ENCODE measurements at places on chromosomes 13 and 19.

DNA sequence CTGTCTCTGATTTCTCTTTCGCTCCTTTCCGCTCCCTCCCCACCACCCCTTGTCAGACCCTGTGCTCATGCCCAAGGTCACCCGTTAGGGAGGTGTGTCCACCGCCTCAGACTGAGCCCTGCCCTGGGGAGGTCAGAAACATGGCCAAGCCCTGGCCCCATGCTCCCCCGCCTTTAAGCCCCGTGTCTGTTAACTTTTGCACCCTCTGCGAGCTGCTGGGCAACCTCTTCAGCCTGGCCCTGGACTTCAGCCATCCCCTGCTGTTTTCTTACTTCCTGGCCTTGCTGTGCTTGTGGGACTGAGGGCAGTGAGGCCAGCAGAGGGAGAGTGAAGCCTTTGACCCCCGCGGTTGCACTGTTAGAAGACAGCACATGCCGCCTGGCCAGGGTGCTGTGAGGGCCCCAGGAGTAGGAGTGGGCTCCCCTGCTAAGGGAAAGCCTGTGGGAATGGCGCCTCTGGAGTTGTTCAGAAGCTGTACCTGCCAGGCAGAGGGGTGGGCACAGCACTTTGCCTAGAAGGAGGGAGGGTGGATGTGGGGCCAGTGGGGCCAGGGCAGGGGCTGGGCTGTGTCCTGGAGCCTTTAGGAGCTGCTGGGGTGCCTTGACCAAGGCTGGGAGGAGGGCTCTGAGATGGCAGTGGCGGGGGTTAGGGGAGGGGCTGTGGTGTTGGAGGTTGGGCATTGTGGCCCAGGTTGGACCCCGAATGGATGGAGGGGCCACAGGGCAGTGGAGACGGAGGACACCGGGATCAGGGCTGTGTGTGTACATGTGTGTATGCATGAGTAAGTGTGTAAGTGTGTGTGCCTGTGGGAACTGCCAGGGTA, 7.9 kb downstream of the UPF1 start:
- DNase-seq = peak; percentile 40

- no peak for DNase-seq
Observed at GRCh38 chr19:33470686-33471085, 50.9 kb downstream of the PEPD start.

DNA sequence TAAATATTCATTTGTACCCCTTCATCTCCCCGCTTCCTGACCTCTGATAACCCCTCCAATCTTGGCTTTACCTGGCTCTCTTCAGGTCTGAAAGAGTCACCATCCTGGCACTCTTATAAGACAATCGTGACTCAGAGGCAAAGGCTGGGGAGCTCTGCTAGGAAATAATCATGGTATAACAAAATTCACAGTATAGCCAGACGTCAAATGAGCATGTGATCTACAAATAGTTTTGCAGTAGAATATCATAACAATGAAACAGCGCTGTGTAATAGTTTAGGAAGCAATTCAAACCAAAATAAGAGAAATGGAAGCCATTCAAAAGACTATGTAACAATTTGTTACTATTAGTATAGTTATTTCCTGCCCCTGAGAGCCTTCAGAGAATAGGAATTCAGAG, 34.2 kb downstream of the RXFP2 start:
- DNase-seq = no peak

GRCh38 chr19:52923778-52924593, 758 bp upstream of the ZNF888 start:
- DNase-seq = peak; percentile 73

DNA sequence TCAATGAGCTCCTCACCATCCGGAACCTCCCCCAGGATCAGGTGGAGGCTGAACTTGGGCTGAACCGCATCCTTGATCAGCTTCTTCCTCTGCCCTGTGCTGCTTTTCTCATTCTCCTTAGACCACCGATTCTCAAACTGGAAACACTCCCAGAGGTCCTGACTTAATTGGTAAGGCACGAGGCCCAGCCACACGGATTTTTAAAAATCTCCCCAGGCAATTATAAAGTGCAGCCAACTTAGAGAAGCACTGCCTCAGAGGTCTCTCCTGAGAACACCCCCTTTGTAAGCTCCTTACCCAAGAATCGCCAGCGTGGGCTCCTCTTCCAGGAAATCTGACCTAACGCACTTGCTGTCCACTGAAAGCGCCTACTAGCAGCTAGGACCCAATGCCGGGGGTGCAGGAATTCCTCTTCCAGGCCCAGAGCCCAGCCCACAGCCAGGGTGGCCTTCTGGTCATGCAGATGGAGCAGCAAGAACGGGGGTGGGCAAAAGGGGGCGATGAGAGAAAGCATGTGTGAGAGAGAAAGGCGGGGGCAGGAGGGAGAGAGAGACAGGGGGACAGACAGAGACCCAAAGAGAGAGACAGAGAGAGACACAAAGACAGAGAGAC, 66.9 kb upstream of the CACNA1A start:
- no peak for DNase-seq

- peak; percentile 31 for DNase-seq
Observed at GRCh38 chr13:86003029-86003428, 203.8 kb upstream of the SLITRK6 start.

DNA sequence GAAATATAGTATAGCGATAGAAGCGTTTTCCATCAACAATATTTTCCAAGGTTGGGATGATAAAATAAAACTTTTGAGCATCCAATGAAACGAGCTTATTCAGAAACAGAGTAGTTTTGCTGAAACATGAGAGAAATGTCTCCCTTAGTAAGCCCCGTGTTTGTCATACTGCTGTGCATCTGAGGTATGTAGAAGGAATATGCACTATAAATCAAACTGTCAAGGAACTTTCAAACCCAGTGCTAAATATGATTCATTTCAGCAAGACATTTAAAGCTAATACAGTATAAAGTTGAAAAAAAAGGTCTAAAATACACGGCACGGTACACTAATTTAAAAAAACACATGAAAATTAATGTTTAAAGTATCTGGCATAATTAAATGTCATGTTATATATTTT, 546.2 kb downstream of the SLITRK5 start:
- DNase-seq = peak; percentile 65

GRCh38 chr13:110528371-110528770, 33.2 kb downstream of the RAB20 start:
- no peak for DNase-seq

GRCh38 chr13:114185182-114185971, 6.3 kb downstream of the CFAP97D2 start:
- no peak for DNase-seq

GRCh38 chr19:2050349-2050990, 574 bp downstream of the MKNK2 start:
- DNase-seq = no peak

- no peak for DNase-seq
Observed at GRCh38 chr19:5814123-5814851, 9.4 kb downstream of the NRTN start.

- DNase-seq = no peak
Observed at GRCh38 chr13:57982782-57983181, 351.2 kb downstream of the PCDH17 start.

DNA sequence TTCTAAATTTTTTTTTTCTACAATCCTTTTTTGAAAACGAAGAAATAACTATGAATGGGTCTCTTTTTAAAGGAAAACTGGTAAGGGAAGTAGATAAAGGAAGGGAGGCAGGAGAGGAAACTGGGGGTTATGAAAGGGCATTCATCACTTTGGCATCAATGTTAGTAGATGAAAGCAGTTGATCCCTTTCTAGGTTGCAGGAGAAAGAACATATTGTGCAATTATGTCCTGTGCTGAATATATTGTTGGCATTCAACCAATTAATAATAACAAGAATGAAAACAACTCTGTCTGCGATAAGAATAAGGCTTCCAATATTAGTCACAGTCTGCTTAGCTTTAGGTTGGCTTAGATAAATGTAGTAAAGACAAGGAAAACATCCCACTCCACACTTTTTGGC, 796.8 kb upstream of the KLHL1 start:
- no peak for DNase-seq

DNA sequence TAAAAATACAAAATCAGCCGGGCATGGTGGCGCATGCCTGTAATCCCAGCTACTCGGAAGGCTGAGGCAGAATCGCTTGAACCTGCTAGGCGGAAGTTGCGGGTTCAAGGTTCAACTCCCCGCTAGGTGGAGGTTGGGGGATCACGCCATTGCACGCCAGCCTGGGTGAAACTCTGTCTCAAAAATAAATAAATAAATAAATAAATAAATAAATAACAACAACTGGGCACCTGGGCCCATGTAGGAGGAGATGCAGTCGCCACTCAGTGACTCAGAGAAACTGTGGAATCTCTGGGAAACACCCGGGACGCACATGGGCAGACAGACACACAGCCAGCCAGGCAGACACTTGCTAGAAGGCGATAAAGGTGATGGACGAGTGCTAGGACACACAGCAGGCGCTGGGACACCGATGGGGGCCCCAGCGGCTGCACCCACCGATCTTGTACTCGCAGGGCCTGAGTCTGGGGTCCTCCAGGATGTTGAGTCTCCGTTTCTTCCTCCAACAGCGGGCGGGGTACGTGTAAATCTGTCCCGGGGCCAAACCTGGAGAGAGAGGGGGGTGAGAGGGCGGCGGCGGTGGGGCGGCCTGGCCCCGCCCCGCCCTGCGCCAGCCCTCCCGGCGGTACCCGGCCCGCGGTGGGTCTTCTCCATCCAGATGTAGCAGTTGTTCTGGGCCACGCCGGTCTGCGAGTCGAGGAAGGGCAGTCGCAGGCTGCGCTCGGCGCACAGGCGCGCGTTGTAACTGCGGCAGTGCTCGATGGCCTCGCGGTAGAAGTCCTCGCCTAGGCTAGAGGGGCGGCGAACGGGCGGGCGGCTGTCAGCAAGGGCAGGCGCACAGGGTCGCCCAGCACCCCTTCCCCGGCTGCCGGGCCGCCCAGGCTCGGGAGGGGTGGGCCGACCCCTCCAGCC, 1.8 kb downstream of the DPF1 start:
- DNase-seq = peak; percentile 47

GRCh38 chr19:10929402-10929794, 787 bp downstream of the TIMM29 start:
- DNase-seq = no peak

DNA sequence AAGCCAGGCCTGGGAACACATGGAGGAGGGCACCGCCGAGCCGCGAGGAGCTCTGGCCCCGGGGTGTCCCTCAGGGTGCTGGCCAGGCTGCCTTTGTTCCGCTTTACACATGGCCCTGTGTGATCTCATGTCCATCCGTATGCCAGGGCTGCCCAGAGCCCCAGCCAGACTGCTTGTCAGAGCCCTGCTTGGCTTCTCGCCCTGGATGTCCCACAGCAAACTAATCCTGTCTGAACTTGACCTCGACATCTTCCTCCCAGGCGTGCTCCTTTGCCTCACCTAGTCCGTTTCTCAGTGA, 14.3 kb downstream of the BCKDHA start:
- DNase-seq = no peak

- DNase-seq = no peak
Observed at GRCh38 chr13:78598116-78598781, 5.1 kb downstream of the POU4F1 start.

DNA sequence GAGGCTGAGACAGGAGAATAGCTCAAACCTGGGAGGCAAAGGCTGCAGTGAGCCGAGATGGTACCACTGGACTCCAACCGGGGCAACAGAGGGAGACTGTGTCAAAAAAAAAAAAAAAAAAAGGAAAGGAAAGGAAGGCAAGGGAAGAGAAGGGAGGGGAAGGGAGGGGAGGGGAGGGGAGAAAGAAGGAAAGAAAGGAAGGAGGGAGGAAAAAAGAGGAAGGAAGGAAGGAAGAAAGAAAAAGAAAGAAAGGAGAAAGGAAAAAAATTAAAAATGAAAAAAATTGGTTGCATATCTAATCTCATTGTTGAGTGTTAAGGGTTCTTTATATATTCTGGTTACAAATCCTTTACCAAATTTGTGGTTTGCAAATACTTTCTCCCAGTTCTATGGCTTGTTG, 45.7 kb downstream of the ACSBG2 start:
- no peak for DNase-seq

GRCh38 chr13:85661675-85662074, 137.5 kb downstream of the SLITRK6 start:
- DNase-seq = no peak

DNA sequence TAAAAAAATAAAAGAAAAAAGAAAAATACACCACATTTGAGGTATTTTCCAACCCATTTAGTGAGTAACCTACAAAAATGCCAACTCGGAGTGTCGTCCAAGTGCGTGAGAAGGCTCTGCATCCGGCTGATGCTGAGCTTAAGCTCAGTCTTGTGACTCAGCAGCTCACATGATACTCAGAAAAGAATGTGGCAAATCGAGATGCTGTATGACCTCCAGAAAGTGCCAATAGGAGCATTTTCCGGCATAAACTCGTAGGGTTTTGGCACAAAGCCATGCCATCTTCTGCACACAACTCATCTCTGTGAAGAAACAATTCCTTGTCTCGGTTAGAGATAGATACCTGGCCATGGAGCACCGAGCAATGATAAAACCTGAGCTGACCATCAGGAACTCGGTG, 58.5 kb downstream of the TRPM4 start:
- DNase-seq = peak; percentile 67

DNA sequence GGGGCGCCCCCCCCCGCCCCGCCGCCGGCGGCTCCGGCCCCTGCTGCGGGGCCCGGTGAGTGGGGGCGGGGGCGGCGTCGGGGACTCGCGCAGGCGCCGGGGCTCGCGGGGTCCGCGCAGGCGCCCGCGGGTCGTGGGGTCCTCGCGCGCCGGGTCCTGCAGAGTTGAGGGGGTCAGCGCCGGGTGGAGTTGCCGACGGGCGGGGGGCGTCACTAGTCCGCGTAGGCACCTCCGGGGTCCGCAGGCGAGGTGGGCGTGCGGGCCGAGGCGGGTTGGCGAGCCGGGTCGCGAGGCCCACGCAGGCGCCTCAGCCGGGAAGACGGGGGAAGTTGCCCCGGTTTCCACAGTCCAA, 365 bp downstream of the PPP6R1 start:
- no peak for DNase-seq

GRCh38 chr13:101942038-101942437, 459.8 kb downstream of the FGF14 start:
- peak; percentile 64 for DNase-seq

GRCh38 chr19:30719189-30719998, 347.2 kb downstream of the ZNF536 start:
- peak; percentile 38 for DNase-seq

- DNase-seq = peak; percentile 68
Observed at GRCh38 chr13:60431108-60431700, 34.2 kb downstream of the TDRD3 start.

GRCh38 chr19:52336791-52337381, 843 bp downstream of the ZNF610 start:
- DNase-seq = peak; percentile 6

DNA sequence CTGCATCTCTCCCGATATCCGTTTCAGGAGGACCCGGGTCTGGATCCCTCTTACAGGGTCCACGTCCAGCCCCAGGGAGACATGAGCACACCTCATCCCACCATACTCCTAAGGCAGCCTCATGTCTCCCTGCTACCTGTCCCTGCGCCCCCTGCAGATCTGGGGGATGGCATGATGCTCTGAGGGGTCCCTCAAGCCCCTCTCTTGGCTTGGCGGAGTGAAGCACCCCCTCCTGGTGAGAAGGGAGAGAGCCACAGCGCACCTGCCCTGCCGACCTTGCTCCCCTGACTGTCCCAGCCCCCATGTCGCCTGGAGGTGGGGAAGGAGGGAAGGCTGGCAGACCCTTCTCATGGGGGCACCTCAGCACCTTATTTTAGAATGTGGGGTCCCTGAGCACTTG, 21.5 kb upstream of the ARHGEF7 start:
- DNase-seq = no peak

- DNase-seq = no peak
Observed at GRCh38 chr13:113763961-113764792, 5.2 kb downstream of the TMEM255B start.

- DNase-seq = no peak
Observed at GRCh38 chr19:51354742-51355148, 11.4 kb downstream of the ETFB start.

GRCh38 chr13:28585561-28585960, 73.4 kb upstream of the POMP start:
- DNase-seq = no peak

GRCh38 chr19:28737021-28737895, 475.7 kb downstream of the UQCRFS1 start:
- DNase-seq = peak; percentile 64
